SJSA1 (cell line): ENCODE measurements at places on chromosomes 2 and 18. TPM values are rescaled to one million over a fixed set of nuclear protein-coding genes. Genes with fewer than 3 reads are reported as not detected.
A peak's percentile ranks its signal among the peaks of the same experiment; 100 is the strongest.

TXNDC2 gene
- 0.05 TPM in 1 of 2 replicates, not detected in the other for total RNA-seq

IL37 gene
- total RNA-seq: not detected in 2 replicates

STPG4 gene
- total RNA-seq: not detected in 2 replicates

ATP6V1C2 gene
- total RNA-seq: 0.13 TPM in 1 of 2 replicates, not detected in the other

MTHFD2 gene
- 118 and 125 TPM in 2 replicates for total RNA-seq

ALK gene
- not detected in 2 replicates for total RNA-seq

UNC80 gene
- not detected in 2 replicates for total RNA-seq

NFATC1 gene
- 2.2 and 3.4 TPM in 2 replicates for total RNA-seq

SLC4A5 gene
- total RNA-seq: 0.08 TPM in 1 of 2 replicates, not detected in the other

ANKRD30B gene
- not detected in 2 replicates for total RNA-seq

TNFAIP6 gene
- total RNA-seq: 1.3 and 1.5 TPM in 2 replicates

EMILIN1 gene
- 168 and 170 TPM in 2 replicates for total RNA-seq

NXPH2 gene
- 6.1 and 8.3 TPM in 2 replicates for total RNA-seq

UBXN4 gene
- 50.1 and 76.5 TPM in 2 replicates for total RNA-seq

UGT1A6 gene
- total RNA-seq: not detected in 2 replicates

TEX44 gene
- total RNA-seq: not detected in 2 replicates

VSNL1 gene
- total RNA-seq: 1.00 and 4.1 TPM in 2 replicates

GRCh38 chr2:149692961-149693396 lies 105.4 kb upstream of the MMADHC start:
- no peak for DNase-seq
- H3K4me1 ChIP-seq: no peaks in the 10 kb centered on the region
- no peaks in the 10 kb centered on the region for H3K27me3 ChIP-seq

DNA sequence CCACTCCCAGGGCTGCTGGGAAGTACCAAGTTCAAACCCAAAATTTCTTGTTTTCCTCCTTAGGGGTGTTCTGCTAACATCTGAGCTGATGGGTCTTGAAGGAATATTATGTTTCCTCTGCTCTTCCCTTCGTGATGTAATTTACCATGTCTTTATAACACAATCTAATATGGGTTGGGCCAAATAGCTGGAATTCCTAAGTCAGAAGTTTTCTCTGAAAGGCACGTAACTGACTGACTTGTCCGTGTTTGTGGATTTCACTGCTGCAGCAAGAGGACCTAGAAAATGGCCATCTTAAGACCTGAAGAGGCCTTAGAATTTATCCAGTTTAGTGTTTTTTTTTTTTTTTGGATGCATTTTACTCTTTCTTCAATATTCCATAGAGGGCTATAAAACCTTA lies 256.7 kb downstream of the DCDC2C start:
- no peak for DNase-seq
- no peak overlapping the region for H3K4me3 ChIP-seq
- H3K27me3 ChIP-seq: no peaks in the 10 kb centered on the region
- H3K27ac ChIP-seq: no peak overlapping the region
- no peaks in the 10 kb centered on the region for H3K36me3 ChIP-seq

- no peak overlapping the region for H3K27ac ChIP-seq
- no peak for DNase-seq
- no peak overlapping the region for H3K4me3 ChIP-seq
- H3K27me3 ChIP-seq: no peaks in the 10 kb centered on the region
- H3K4me1 ChIP-seq: peaks cover 9% of the 10 kb centered on the region
- no peaks in the 10 kb centered on the region for H3K36me3 ChIP-seq
Observed at GRCh38 chr2:29749843-29750242, 171.5 kb downstream of the ALK start.

DNA sequence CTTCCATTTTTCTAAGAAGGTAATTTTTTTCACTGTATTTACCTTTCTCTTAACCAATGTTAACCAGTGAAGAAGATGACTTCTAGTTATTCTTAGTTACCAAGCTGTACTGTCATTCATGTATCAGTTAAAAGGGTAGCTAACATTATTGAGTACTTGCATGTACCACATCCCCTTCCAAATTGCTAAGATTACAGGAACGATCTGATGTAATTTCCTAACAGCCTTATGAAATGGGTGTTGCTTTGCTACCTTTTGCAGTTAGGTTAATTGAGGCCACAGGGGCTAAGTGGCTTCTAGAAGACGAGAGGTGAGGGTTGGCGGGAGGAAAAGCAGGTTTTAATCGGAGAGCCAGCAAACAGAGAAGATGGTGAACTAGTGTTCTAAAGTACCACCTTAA lies 1.8 kb upstream of the SULT6B1 start:
- no peaks in the 10 kb centered on the region for H3K27me3 ChIP-seq
- no peaks in the 10 kb centered on the region for H3K36me3 ChIP-seq
- DNase-seq: no peak
- peaks cover 11% of the 10 kb centered on the region for H3K4me1 ChIP-seq

GRCh38 chr2:170462433-170463205 lies 252.5 kb upstream of the SP5 start:
- H3K27me3 ChIP-seq: no peaks in the 10 kb centered on the region
- H3K4me3 ChIP-seq: no peak overlapping the region
- no peaks in the 10 kb centered on the region for H3K36me3 ChIP-seq
- H3K27ac ChIP-seq: no peak overlapping the region

GRCh38 chr18:48566589-48566988 lies 27.8 kb downstream of the CTIF start:
- no peak overlapping the region for H3K4me3 ChIP-seq
- H3K27me3 ChIP-seq: no peaks in the 10 kb centered on the region
- H3K27ac ChIP-seq: peak overlapping the region; percentile 42
- peaks cover 39% of the 10 kb centered on the region for H3K4me1 ChIP-seq
- peaks cover 63% of the 10 kb centered on the region for H3K36me3 ChIP-seq

- no peaks in the 10 kb centered on the region for H3K27me3 ChIP-seq
- peaks cover 69% of the 10 kb centered on the region for H3K36me3 ChIP-seq
- no peak overlapping the region for H3K4me3 ChIP-seq
- DNase-seq: no peak
- no peak overlapping the region for H3K27ac ChIP-seq
- H3K4me1 ChIP-seq: no peaks in the 10 kb centered on the region
Observed at GRCh38 chr18:31878358-31878757, 64.6 kb downstream of the TRAPPC8 start.

GRCh38 chr2:43408407-43409160 lies 182.2 kb upstream of the ZFP36L2 start:
- no peak for DNase-seq
- no peaks in the 10 kb centered on the region for H3K36me3 ChIP-seq
- H3K27ac ChIP-seq: no peak overlapping the region
- no peak overlapping the region for H3K4me3 ChIP-seq

- no peaks in the 10 kb centered on the region for H3K36me3 ChIP-seq
- H3K4me1 ChIP-seq: no peaks in the 10 kb centered on the region; the same call in 1 of the 2 replicates
- H3K27me3 ChIP-seq: no peaks in the 10 kb centered on the region; the same call in 1 of the 2 replicates
- H3K4me3 ChIP-seq: no peak overlapping the region
- H3K27ac ChIP-seq: no peak overlapping the region
- DNase-seq: no peak
Observed at GRCh38 chr18:60485201-60485600, 112.6 kb upstream of the MC4R start.

- H3K27me3 ChIP-seq: no peaks in the 10 kb centered on the region
- DNase-seq: no peak
- H3K4me3 ChIP-seq: no peak overlapping the region
Observed at GRCh38 chr2:117523267-117523666, 291.2 kb upstream of the DDX18 start.

GRCh38 chr18:73244401-73244800 lies 376.6 kb upstream of the NETO1 start:
- no peaks in the 10 kb centered on the region for H3K27me3 ChIP-seq
- no peaks in the 10 kb centered on the region for H3K36me3 ChIP-seq
- H3K4me3 ChIP-seq: no peak overlapping the region
- no peak overlapping the region for H3K27ac ChIP-seq
- H3K4me1 ChIP-seq: no peaks in the 10 kb centered on the region

DNA sequence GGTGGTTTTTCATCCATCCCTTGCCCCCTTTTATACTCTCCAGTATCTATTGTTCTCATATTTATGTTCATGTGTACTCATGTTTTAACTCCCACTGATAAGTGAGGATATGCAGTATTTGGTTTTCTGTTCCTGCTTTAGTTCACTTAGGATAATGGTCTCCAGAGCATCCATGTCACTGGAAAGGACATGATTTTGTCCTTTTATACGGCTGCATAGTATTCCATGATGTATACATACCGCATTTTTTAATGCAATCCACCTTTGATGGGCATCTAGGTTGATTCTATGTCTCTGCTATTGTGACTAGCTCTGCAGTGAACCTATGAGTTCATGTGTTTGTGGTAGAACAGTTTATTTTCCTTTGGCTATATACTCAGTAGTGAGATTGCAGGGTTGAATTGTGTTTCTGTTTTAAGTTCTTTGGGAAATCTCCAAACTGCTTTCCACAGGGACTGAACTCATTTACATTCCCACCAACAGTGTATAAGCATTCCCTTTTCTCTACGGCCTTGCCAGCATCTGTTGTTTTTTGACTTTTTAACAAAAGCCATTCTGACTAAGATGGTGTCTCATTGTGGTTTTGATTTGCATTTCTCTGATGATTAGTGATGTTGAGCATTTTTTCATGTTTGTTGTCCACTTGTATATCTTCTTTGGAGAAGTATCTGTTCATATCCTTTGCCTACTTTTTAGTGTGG lies 420.2 kb downstream of the THSD7B start:
- H3K27me3 ChIP-seq: no peaks in the 10 kb centered on the region
- H3K4me1 ChIP-seq: no peaks in the 10 kb centered on the region; the same call in 1 of the 2 replicates
- DNase-seq: peak; percentile 46
- H3K36me3 ChIP-seq: no peaks in the 10 kb centered on the region

- no peak overlapping the region for H3K4me3 ChIP-seq
- peaks cover 7% of the 10 kb centered on the region; the same call in 1 of the 2 replicates for H3K36me3 ChIP-seq
- H3K4me1 ChIP-seq: peaks cover 5% of the 10 kb centered on the region
- no peak for DNase-seq
- no peaks in the 10 kb centered on the region for H3K27me3 ChIP-seq
- H3K27ac ChIP-seq: no peak overlapping the region
Observed at GRCh38 chr2:32812316-32812715, 134.4 kb upstream of the LTBP1 start.

DNA sequence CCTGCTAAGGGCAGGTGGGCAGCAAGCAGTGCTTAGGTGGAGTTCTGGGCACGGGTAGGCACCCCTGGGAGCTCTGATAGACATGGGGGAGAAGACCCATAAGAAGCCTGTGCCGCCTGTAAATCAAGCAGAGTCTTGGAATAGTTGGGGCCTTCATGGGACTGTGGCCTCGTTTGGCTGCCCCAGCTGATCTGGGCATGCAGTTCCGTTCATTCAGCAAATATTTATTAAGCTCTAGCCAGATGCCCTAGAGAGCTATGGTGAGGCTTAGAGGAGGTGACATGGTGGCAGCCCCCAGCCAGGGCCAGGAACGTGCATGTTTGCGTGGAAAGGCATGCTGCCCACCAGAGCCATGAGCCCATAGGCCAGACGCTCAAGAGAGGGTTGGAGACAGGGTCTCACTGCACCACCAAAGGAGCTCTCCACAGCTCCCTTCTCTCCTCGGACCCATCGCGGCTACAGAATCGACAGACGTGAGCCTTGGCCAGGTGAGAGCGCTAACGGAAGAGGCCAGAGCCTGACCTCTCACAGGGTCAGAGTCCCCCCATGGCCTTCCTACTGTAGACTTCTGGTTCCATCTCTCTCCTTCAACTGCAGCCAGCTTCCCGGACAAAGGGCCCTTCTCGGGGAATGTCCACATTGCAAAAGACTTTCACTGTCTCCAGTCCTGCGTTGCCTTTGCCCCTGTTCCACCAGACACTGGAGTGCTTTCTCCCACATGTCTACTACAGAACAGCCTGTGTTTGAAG lies 135.7 kb downstream of the INHBB start:
- no peaks in the 10 kb centered on the region for H3K4me1 ChIP-seq
- H3K27ac ChIP-seq: no peak overlapping the region
- no peaks in the 10 kb centered on the region for H3K36me3 ChIP-seq
- DNase-seq: no peak

GRCh38 chr2:2466534-2466933 lies 135.5 kb upstream of the MYT1L start:
- H3K27ac ChIP-seq: no peak overlapping the region
- DNase-seq: no peak

DNA sequence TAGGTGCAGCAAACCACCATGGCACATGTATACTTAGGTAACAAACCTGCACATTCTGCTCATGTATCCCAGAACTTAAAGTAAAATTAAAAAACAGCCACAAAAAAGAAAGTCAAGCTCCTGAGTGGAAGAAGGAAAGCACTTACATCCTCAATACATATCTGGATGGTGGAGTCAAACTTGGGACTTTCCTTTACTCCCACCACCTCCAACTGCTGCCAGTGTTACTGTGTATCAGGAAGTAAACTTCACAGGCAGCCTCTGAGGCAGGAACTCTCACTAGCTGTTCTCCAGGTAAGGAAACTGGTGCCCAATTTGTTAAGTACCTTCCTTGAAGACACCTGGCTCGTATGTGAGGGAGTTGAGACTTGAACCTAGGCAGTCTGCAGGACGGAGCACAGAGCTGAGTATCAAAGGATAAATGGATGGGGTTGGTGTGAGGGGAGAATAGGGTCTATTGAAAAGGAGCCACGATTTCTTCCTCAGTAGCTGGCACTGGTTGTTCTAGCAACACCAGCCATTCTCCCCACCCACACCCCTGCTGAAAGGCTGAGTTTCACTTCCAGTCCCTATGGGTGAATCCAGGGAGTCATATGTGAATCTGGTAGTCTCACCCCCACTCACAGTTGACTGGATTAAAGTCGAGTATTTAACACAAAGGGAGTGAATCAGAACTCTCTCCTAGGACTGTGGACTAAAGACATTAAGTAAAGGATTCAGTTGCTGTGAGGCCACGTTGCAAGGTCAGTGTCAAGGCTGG lies 50.0 kb upstream of the GPR39 start:
- H3K27me3 ChIP-seq: no peaks in the 10 kb centered on the region
- no peak for DNase-seq
- no peaks in the 10 kb centered on the region for H3K4me1 ChIP-seq

DNA sequence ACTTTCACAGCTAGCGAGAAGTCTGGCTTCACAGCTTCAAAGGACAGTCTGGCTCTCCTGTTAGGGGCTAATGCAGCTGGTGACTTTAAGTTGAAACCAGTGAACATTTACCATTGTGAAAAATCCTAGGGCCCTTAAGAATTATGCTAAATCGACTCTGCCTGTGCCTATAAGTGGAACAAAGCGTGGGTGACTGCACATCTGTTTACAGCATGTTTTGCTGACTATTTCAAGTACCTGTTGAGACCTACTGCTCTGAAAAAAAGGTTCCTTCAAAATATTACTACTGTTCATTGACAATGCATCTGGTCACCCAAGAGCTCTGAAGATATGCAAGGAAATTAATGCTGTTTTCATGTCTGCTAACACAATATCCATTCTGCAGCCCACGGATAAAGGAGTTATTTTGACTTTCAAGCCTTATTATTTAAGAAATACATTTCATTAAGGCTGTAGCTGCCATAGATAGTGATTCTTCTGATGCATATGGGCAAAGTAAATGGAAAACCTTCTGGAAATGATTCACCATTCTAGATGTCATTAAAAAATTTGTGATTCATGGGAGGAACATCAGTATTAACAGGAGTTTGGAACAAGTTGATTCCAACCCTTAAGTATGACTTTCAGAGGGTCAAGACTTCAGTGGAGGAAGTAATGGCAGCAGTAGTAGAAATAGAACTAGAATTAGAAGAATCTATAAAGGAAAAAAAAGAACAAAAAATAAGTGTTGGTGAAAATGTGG lies 48.9 kb downstream of the POLR1A start:
- H3K27ac ChIP-seq: no peak overlapping the region
- H3K4me1 ChIP-seq: peaks cover 2% of the 10 kb centered on the region

- H3K4me3 ChIP-seq: no peak overlapping the region
- no peak overlapping the region for H3K27ac ChIP-seq
- peaks cover 23% of the 10 kb centered on the region for H3K36me3 ChIP-seq
Observed at GRCh38 chr2:160431441-160431840, 62.2 kb downstream of the RBMS1 start.

GRCh38 chr2:138893746-138894145 lies 113.6 kb upstream of the NXPH2 start:
- DNase-seq: no peak
- H3K4me1 ChIP-seq: no peaks in the 10 kb centered on the region
- H3K27ac ChIP-seq: no peak overlapping the region
